ENCODE measurements at places on chromosomes 3 and 15.
A peak's percentile ranks its signal among the peaks of the same experiment; 100 is the strongest.

DNA sequence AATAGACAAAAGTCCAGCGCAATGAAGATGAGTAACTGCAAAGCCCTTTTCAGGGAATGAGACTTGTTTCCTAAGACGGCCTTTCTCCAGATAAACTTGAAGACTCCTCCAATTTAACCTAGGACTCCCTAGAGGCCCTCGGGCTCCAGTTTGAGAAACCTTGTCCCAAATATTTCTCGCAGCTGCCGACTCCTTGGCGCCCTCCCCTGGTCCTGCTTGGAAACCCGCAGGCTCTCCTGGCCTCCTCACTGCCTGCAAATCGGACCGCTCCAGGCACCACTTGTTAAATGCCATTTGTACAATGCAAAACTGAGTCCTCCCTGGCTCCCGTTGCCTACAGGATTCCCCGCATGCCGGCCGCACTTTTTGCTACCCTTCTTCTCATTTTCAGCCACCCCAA lies 36.8 kb downstream of the MUC4 start:
- peak; percentile 19 for DNase-seq

GRCh38 chr15:37731146-37731746 lies 203.2 kb upstream of the TMCO5A start:
- DNase-seq: no peak

DNA sequence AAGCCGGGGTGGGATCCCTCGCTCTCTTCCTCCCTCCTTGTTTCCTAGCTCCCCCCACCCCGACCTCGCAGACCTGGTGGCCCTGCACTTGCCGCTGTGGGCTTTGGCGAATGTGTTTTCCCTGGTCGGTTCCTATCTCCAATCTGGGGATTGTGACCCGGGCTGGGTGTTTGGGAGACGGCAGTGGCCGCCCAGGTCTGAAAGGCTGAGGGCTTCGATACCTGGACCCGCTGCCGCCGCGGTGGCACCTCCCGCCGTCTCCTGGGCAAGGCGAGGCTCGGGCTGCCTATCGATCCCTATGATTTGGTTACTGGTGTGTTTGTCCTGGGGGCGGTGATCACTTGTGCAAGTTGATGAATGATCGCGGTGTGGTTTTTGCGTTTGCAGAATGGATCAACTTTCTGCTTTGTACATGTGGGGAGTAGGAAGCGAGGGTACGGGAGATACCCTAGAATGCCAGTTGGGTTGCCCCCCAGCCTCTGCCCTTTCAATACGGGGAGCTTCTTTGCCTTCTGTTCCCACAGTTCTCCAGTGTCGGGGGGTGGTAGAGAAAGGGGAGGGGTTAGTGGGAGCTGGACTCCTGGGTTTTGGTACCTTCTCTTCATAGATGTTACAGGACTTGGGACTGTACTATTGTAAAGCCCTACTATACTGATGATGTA lies 3.0 kb downstream of the BBX start:
- DNase-seq: peak; percentile 1

DNA sequence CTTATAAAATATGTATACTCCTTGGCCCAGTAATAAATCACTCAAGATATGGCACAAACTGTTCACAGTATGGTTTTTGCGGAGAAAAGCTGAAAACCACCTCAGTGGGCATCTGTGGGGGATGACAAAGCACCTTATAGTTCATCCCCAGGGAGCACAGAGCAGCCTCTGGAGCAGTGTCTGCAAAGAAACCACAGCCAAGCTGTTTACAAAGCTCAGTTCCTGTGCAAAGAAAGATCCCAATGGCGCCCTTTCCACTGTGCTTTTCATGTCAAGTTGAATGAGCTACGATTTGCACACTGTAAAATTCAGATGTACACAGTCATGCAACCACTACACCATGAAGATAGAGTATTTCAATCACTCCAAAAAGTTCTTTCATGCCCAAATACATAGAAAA lies 2.5 kb upstream of the EFCC1 start:
- no peak for DNase-seq
